ENCODE measurements at places on chromosomes 2 and 18.

DNA sequence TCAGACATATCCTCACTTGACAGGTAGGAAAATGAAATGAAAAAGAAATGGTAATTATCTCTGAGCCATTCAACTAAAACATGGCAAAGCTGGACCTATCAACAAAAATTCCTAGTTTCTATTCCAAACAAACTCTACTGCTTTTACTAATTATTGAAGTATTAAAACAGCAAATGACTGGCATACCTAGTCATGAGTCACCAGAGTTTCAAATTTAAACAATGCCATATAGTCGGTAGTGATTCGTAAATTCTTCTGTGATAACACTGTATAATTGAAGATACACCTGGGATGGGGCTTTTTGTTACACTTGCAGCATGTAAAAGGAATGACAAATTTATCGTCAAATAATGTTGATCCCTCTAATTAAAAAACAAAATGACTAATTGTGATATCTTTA is 153.1 kb upstream of the THUMPD2 start:
- DNase-seq = no peak

DNA sequence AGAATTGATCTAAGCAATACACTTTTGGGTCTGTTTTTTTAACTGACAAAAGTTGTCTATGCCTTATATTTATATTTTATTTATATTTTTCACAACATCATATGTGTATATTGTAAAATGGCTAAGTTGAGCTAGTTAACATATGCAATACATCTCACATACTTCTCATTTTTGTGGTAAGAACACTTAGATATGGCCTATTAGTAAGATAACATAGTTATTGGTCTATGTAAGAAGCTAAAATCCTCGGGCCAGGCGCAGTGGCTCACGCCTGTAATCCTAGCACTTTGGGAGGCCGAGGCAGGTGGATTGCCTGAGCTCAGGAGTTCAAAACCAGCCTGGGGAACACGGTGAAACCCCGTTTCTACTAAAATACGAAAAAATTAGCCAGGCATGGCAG is 275.6 kb upstream of the ID2 start:
- no peak for DNase-seq

DNA sequence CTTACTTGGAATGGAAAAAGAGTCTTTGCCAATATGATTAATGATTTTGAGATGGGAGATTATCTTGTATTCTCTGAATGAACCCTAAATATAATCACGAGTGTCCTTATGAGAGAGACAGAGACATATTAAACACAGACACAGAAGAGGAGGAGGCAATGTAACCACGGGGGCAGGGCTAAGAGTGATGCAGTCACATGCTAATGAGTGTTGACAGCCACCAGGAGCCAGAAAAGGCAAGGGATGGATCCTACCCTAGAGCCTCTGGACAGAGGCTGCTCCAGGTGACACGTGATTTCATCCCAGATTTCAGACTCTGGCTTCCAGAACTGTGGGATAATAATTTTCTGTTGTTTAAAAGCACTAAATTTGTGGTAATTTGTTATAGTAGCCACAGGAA is 679.6 kb downstream of the MBD2 start:
- DNase-seq = no peak

- DNase-seq = no peak
Measured at GRCh38 chr2:46781468-46782189, 134.0 kb downstream of the MCFD2 start.

DNA sequence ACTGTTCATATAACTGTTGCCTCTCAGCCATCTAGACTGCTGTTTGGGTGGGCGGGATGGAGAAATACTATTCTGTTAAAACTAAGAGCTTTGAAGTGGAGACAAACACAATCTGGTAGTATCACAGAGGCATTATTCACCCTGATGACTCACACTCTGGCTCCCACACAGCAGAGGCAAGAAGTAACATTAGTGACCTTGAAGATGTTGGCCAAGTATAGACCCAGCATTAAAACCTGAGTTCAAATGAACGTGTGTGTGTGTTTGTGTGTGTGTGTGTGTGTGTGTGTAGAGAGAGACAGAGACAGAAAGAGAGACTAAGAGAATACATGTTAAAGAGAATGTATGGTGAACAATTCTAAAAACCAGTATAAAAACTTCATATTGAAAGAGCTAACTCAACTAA is 22.5 kb upstream of the ACVR1 start:
- peak; percentile 60 for DNase-seq

- peak; percentile 67 for DNase-seq
Measured at GRCh38 chr2:145652571-145653545, 1132.9 kb upstream of the ZEB2 start.

GRCh38 chr2:222715742-222716141 is 44.3 kb downstream of the MOGAT1 start:
- no peak for DNase-seq

- no peak for DNase-seq
Measured at GRCh38 chr2:64727013-64727767, 73.5 kb upstream of the SERTAD2 start.

DNA sequence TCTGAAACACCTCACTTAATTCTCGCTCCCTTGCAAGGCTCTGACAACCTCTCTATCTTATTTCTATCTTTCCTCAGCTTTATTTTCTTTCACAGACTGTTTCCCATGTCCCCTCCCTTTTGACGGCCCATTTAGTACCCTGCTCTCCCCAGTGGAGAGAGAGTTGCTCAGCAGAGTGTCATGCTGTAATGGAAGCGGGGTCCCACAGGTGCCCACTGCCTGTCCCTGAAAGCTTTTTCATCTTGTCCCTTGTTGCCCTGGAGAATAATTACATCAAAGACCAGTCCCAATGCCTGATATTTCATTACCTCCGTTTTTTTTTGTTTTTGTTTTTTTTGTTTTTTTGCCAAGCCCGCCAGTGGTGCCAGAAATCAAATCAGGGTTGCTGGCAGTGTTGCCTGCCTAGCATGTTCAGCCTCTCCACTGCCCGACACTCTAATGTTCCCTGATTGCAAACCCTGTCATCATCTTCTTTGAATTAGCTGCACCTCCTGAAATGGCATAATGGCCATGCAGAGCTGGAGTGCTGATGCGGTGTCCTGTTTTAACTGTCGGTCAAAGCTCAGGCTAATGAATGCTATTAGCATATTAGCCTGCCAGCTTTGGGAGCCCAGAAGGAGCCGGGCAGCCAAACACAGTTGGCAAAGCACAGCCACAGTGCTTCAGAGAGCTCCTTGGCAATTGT is 71.2 kb upstream of the CAVIN2 start:
- no peak for DNase-seq

DNA sequence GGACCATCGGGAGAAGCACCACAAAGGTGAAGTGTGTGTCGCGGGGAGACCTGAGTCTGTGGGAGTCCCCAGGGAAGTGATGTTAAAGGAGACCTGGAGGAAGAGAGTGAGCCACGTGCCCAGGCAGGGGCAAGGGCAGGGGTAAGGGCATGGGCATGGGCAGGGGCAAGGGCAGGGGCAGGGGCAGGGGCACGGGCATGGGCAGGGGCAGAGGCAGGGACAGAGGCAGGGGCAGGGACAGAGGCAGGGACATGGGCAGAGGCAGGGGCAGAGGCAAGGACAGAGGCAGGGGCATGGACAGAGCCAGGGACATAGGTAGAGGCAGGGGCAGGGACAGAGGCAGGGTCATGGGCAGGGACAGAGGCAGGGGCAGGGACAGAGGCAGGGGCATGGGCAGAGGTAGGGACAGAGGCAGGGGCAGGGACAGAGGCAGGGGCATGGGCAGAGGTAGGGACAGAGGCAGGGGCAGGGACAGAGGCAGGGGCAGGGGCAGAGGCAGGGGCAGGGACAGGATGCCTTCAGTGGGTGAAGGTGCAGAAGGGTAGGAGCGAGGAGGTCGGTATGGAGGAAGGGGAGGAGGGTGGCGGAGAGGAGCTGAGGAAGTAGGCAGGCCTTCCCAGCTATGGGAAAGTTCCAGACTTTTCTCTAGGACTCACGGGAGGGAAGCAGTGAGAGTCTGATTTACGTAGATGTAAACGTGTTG is 33.3 kb downstream of the NTSR2 start:
- no peak for DNase-seq

DNA sequence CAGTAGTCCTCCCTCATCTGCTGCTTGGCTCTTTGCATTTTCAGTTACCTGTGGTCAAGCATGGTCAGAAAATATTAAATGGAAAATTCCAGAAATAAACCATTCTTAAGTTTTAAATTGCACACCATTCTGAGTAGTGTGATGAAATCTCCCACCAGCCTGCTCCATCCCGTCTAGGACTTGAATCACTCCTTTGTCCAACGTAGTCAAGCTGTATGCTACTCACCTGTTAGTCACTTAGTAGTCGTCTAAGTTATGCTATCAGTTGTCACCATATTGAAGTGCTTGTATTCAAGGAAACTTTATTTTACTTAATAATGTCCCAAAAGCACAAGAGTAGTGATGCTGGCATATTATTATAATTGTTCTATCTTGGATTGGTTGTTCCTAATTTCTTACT is 172.5 kb downstream of the FIGN start:
- no peak for DNase-seq

- no peak for DNase-seq
Measured at GRCh38 chr18:35467624-35468016, 30.1 kb downstream of the INO80C start.
